ENCODE measurements at places on chromosomes 11 and 22. TPM values are rescaled to one million over a fixed set of nuclear protein-coding genes. Genes with fewer than 3 reads are reported as not detected.

Gene GRAMD1B
- 28.2 TPM for total RNA-seq

Gene ALDH3B2
- total RNA-seq, result not detected

Gene MUC5AC
- not detected for total RNA-seq

Gene CRYBA4
- not detected for total RNA-seq

Gene CASP5
- not detected for total RNA-seq

Gene OVCH2
- total RNA-seq, result not detected

Gene CECR2
- not detected for total RNA-seq

Gene TMA7B
- 2.0 TPM for total RNA-seq

Gene VPREB3
- not detected for total RNA-seq

Gene VSIG10L2
- total RNA-seq, result not detected

Gene TPBGL
- not detected for total RNA-seq

Gene GGTLC3
- not detected for total RNA-seq

Gene DMC1
- total RNA-seq, result 10.9 TPM

Gene SERHL2
- total RNA-seq, result 1.4 TPM

Gene CYP2D6
- total RNA-seq, result 2.2 TPM

Gene OR4C15
- total RNA-seq, result not detected

Gene SHANK2
- not detected for total RNA-seq

Gene MMP3
- total RNA-seq, result not detected

Gene THY1
- total RNA-seq, result 0.40 TPM

Gene SCGB1A1
- not detected for total RNA-seq

Gene ANO1
- not detected for total RNA-seq

Gene RTCB
- 104 TPM for total RNA-seq

Gene INS
- total RNA-seq, result not detected

Gene DRD2
- total RNA-seq, result not detected

Gene CCDC73
- total RNA-seq, result not detected

Gene MS4A15
- total RNA-seq, result not detected

Gene DLG2
- 1.5 TPM for total RNA-seq

Gene PNPLA5
- not detected for total RNA-seq

Gene CARD18
- total RNA-seq, result not detected

Gene ACRV1
- not detected for total RNA-seq

Gene MPPED2
- not detected for total RNA-seq

Gene NTM
- not detected for total RNA-seq

Gene MS4A7
- total RNA-seq, result 0.98 TPM

Gene CBLIF
- not detected for total RNA-seq

Gene FBXO7
- 79.7 TPM for total RNA-seq

Gene C11orf91
- not detected for total RNA-seq

Gene NLRP14
- not detected for total RNA-seq

Gene OR52I1
- total RNA-seq, result not detected

Gene ATXN10
- total RNA-seq, result 123 TPM

Gene TEAD1
- total RNA-seq, result 0.89 TPM

Gene DNAJB7
- total RNA-seq, result not detected

Gene TBX1
- total RNA-seq, result not detected

Gene IGLL1
- total RNA-seq, result not detected

Gene RAB39A
- 0.11 TPM for total RNA-seq

Gene MFRP
- total RNA-seq, result not detected

Gene ZC3H12C
- 1.5 TPM for total RNA-seq

Gene MS4A6E
- total RNA-seq, result not detected

Gene DHCR7
- 42.8 TPM for total RNA-seq

Gene OR52M1
- not detected for total RNA-seq

Gene LARGE1
- total RNA-seq, result 0.18 TPM

Gene CSTPP1
- 18.4 TPM for total RNA-seq

Gene HSD17B12
- total RNA-seq, result 37.1 TPM

Gene ESRRA
- total RNA-seq, result 54.3 TPM

Data from CD8-positive, alpha-beta memory T cell (primary cell).